ENCODE measurements at places on chromosomes 1 and 21.

DNA sequence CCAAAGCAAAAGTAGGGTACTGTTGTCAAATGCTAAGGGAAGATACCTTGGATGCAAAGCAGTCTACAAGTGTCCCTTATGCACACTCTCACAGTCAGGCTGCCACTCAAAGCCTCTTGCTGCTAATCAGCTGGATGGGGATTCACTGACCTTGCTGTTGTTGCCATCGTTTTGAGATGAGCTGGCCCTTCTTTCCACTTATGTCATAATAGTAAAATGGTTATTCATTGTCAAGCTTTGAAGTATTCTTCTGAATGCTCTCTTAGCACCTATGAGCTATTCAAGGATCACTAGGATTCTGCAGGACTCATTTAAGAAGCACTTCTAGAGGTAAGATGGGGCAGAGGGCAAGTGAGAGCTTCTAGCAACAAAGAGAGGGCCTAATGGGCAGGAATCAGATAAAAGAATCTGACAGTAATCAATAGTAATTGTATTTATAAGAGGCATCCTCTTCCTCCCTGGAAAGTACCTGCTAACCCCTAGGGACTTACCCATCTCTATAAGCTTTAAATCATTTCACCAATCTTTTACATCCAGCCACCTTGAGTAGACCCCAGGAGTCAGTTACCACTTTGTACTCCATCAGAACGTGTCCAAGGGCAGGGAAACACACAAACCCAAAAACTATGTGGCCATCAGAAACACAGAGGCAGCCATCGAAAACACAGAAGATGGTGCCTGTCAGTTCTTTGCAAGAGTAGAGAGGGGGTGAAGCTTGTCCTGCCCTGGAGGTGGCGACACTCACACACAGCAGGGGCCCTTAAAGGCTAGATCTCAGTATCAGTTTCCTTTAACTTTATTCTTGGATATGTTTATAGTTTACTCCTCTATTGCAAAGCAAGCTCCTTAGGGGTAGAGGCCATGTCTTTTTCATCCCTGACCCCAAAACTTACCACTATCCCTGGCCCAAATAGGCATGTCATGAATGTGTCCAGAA lies 103.7 kb upstream of the NFIA start:
- peak; percentile 18 for DNase-seq

GRCh38 chr1:224497714-224498573 lies 63.3 kb upstream of the WDR26 start:
- DNase-seq, result peak; percentile 63

DNA sequence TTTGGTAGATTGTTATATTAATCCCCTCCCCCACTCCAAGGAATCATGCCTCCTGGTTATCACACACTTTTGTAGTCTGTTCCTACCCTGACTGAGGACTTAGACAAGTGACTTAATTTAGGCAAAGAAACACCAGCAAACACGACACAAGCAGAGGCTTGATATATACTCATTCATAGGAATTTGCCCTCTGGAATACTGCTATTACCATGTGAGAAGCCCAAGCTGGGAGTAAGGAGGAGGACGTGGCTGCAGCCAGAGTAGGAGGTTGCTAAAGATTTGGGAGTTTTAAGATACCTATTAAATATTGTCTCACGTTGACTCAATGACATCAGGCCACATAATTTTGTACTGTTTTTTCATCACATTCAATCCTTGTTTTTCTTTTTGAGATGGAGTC lies 100.2 kb downstream of the LRRC53 start:
- no peak for DNase-seq

DNA sequence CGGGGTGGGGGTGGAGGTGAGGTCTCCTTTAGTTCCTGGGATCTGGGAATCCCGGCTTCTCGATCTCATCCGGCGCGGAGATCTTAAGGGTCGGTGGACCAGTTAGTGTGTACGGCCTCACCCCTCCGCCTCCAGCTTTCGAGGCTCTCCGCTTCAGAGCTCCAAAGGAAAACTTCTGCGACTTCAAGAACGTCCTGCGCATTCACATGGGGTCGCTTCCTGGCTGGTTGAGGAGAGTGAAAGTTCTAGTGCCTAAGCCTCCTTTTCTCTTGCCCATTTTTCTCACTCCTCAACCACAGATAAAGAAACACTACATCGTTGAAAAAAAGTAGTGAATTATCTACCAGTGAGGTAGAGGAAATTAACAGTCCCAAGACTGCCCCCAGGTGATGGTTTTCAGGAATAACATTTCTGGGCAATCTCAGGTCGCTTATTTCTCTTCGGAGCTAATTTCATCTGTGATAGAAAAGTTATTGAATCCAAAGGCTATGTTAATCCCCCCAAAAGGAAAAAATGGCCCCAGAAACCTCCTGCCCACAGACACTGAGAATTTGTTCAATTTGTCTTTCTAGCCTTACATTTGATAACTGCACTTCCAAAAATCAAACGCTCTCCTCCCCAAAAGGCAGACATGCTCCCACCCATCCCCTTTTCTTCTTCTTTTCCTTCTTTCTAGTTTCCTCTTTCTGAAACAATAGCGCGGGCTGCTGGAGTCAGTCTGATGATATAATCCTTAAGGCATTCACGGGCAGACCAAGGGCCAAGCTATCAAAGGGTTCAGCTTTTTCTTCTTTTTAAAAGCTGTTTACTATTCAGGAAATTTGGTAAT lies 20.6 kb upstream of the TBX15 start:
- DNase-seq, result peak; percentile 66

DNA sequence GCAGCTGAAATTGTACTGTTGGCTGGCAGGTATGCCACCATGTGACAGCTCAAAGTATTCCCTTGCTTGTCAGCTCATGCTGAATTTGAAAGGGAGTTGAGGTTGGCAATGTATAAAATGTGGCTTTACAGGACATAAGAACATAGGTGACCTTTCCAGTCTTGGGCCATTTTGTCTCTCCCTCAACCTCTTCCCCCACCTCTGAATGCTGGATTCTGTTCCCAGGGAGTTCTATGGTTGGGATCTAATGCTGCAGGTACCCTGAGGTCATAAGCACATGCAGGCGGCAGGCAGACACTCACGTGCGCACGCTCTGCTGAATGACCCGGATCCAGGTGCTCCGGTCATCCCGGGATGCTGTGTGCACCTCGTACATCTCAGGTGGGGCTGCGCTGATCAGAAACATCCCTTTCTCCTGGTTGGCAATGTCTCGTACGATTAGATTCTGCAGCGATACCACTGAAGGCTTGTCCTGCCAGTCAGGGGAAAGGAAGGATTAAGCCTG lies 16.0 kb downstream of the RXFP4 start:
- no peak for DNase-seq

DNA sequence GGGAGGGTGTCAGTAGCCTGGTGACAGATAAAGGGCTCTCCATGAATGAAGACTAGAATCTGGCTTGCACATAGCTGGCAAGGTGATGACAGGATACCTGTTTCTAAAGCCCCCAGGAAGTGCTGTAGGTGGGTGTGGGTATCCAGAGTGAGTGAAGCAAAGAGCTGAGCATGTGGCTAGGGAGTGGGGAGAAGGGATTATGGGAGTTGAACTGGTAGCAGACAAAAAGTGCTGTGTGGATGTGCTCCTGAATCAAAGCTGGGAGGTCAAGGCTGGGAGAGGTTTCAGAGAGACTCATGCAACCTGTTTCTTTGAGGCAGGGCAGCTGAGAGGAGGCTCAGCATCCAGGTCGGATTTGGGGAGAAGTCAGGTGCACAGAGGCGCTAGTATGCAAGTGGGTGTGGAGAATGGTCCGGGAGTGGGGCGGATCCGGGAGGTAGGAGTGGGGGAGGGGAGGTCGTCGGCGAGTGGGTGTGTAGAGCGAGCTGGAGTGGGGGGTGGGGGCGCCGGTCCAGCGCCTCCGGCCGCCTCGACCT lies 600 bp downstream of the ASTN1 start:
- no peak for DNase-seq

DNA sequence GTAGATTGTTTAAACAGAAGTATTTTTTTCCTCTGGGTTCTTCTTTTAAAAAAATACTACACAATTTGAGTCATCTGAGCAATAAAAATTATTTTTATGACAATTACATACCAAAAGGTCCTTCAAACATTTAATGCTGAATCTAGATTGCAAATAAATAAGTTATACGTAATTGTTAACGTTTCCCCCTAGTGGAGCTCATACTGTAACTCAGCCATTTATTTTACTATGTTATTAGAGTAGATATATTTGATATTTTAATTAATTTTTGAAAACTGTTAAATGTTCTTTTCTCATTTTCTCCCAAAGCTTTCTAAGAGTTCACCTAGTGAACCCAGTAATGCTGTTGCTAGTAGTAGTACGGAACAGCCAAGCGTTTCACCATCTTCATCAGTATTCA lies 33.5 kb downstream of the ZMYM1 start:
- no peak for DNase-seq

- DNase-seq, result no peak
Measured at GRCh38 chr1:192545896-192546521, 29.6 kb upstream of the RGS1 start.

- DNase-seq, result no peak
Measured at GRCh38 chr1:6445062-6445763, 20.6 kb downstream of the ESPN start.

GRCh38 chr1:180173952-180174351 lies 19.3 kb downstream of the QSOX1 start:
- peak; percentile 98 for DNase-seq

GRCh38 chr1:63669151-63669961 lies 76.1 kb downstream of the PGM1 start:
- DNase-seq, result no peak

- DNase-seq, result peak; percentile 24
Measured at GRCh38 chr1:183881387-183882131, 76.6 kb downstream of the RGL1 start.

DNA sequence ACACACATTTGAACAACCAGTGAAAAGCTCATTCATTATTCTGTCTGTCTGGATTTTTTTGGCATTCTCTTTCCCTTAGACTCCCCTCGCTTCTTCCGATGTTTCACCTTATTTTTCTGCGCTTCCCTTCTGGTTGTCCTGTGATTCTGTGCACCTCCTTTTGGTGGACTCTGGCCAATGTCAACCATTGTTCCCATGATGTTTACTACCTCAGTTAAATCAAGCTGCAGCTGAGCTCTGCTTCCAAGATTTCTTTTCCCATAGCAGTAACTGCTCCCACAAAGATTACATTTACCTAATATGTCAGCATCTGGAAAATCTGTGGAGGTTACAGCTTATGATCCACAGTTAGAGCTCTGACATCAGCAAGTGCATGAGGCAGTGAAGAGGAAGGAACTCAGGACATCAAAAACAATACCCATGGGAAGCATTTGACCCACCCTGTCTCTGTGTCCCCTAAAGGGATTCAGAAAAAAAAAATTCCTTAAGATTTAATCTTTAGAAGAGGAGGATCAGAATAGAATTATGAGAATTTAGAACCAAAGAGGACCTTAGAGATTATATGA lies 69.9 kb upstream of the ADAMTS5 start:
- peak; percentile 43 for DNase-seq

GRCh38 chr21:16605597-16605996 lies 875.8 kb downstream of the USP25 start:
- DNase-seq, result peak; percentile 41

DNA sequence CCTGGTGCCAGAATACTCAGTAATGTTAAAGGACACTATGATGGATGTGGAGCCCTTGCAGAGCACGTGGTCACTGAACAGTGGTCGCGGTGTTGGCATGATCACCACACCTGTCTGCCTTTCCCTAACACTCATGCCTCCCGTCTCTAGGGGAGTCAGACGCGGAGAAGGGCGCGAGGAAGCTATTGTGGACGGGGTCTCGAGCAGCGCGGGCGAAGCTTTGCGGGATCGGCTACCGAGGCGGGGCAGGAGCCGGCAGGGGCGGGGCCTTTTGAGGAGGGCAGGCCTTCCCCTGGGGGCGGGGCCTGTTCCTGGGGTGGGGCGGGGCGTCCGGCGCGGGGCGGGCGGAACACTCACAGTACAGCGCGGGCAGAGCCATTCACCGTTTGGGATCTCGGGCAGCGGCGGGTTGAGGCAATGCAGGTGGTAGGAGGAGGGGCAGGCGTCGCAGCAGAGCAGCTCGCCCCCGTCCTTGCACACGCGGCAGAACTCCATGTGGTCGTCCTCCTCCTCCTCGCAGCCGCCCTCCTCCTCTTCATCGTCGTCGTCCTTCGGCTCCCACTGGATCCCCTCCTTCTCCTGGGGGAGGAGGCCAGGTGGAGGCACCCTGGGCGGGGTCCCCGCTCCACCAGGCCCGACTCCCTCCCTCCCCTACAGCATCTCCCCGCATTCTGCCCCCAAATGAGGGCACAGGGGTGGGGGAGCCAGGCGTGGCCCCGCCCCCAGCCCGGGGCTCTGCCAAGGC lies 31.5 kb downstream of the CHD5 start:
- no peak for DNase-seq

GRCh38 chr1:239387304-239388158 lies 1.2 kb downstream of the CHRM3 start:
- no peak for DNase-seq

DNA sequence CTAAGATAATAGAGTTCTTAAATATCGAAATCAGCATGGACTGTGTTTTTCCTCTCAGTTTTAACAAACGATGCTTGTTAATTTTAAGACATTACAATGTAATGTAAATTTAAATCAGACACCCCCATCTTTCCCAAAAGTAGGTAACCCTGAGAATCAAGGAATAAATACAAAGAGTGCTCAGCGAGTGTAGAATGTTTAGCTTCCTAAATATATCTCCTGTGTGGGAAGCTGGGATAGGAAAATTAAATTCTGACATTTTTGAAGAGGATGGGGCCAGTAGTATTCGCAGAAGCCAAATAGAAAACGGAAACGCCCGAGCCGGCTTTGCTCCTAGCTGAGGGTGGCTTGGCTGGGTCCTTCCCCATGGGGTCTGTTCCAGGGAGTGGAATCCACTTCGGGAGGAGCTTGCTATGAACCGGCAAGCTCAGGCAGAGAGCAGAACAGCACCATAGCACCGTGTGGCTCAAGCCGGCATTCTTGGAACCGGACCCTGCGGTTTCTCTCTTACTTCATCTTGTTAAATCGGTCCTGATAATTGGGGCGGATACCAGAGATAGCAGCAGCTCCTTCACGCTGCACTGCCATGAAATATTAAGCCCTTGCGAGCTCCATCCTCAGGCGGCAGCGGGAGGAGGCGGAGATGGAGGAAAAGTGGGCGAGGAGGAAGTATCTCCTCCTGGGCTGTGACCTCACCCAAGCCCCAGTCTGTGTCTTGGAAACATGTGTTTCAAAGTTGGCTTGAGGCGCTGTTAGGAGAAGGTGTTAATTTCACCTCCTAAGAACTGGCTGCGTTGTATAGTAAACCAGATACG lies 24.9 kb downstream of the MAP3K7CL start:
- DNase-seq, result no peak

DNA sequence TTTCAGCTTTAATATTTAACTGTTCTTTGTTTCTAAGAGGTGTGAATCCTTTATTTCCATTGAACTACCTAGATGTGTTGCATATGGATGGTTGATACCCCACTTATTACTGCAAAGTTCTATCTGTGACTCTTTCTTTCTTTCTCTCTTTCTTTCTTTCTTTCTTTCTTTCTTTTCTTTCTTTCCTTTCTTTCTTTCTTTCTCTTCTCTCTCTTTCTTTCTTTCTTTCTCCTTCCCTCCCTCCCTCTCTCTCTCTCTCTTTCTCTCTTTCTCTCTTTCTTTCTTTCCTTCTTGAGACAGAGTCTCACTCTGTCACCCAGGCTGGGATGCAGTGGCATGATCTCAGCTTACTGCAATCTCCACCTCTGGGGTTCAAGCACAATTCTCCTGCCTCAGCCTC lies 34.1 kb downstream of the GABPB2 start:
- no peak for DNase-seq

GRCh38 chr1:55309786-55310504 lies 94.8 kb upstream of the USP24 start:
- DNase-seq, result no peak
